KG1 (cell line): ENCODE measurements at places on chromosomes 3 and 15.

- DNase-seq: no peak
These were observed 116.4 kb upstream of the AGBL1 start for GRCh38 chr15:85963262-85963760.

GRCh38 chr3:4977001-4977852 lies 2.0 kb upstream of the BHLHE40 start:
- DNase-seq: no peak

- DNase-seq: no peak
These were observed 390.4 kb downstream of the ZIC1 start for GRCh38 chr3:147799601-147800000.

DNA sequence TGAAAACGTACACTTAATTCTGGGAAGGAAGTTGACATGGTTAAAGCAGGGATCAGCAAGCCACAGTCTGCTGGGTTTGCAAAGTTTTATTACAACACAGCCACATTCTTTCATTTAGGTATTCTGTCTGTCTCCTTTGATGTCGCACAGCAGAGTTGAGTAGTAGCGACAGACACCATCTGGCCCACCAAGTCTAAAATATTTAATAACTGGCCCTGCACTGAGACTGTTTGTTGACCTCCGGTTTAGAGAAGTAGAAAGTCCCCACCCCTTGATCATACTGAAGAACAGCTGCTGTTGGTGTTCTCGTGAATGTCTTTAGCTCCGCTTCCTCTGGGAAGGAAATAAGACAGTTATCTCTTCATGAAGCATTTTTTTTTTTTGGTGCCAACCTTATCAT lies 66.2 kb downstream of the MCTP2 start:
- DNase-seq: peak; percentile 67

DNA sequence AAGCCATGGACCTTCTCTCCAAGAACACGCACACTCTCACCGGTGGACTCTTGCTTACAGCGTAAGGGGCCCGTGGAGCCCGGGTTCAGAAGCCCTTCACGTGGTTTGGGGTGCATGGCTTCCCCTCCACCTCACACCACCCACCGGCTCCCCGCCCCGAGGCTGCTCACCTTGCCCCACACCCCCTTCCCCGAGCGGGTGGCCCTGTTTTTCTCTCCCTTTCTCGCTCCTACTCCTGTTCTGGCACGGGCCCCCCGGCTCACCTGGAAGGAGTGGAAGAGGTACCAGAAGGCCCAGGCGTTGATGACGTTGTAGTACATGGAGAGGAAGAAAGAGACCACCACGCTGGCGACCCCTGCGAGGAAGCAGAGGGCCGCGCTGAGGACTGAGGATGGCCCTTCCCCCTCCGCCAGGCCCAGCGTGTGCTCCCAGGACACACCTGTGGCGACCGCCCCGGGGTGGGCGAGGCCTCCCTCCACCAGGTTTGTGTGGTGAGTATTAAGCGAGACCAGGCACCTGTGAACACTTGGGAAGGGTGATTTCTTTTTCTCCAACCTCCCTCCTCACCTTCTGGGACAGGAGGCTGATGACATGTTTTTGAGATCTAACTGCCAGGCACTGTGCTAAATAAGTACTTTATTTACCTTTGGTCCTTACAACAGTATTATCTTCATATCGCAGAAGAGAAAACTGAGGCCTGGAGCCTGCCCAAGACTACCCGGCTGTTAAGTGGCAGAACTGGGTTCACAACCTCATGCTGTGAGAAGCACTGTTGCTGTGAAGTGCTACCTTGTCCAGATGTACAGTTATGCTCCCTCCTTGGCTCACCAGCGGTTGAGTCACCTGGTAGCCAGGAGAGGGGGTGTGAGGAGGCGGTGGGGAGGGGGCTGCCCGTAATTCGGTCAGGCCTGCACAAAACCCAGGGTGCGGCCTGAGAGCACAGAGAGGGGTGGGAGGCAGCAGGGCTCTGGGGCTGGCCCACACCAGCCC lies 16.3 kb downstream of the SLC6A20 start:
- no peak for DNase-seq

DNA sequence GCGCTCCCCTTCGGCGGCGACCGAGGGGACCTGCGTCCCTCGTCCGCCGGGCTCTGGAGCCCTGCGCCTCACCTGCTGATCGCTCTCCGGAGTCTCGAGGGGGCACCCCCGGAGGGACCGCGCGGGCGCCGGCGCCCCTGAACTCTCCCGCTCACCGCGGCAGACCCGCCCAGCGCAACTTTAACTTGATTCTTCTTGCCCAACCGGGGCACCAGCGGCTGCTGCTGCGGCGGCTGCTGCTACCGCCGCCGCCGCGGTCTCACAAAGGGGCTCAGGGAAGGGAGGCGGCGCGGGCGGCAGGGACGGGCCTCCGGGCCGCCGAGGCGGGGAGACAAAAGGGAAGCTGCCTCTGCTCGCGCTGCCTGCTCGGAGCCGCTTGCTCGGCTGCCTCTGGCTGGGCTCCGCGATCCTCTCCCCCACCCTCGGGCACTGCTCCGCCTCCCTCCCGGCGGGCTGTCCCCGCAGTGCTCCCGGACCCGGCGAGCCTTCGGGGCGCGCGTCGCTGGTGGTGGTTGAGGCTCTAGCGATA lies at the start of gene PPM1L:
TSS of gene PPM1L (plus strand) at position 456 of the 529 bp plus-strand sequence.
- peak; percentile 84 for DNase-seq
